Upper lobe of right lung (tissue), 1 donor: ENCODE measurements at places on chromosomes 5 and 9. TPM values are rescaled to one million over a fixed set of nuclear protein-coding genes. Genes with fewer than 3 reads are reported as not detected.

ENTREP1 gene
- total RNA-seq = 34.9 TPM

FSTL4 gene
- 0.67 TPM for total RNA-seq

DNA sequence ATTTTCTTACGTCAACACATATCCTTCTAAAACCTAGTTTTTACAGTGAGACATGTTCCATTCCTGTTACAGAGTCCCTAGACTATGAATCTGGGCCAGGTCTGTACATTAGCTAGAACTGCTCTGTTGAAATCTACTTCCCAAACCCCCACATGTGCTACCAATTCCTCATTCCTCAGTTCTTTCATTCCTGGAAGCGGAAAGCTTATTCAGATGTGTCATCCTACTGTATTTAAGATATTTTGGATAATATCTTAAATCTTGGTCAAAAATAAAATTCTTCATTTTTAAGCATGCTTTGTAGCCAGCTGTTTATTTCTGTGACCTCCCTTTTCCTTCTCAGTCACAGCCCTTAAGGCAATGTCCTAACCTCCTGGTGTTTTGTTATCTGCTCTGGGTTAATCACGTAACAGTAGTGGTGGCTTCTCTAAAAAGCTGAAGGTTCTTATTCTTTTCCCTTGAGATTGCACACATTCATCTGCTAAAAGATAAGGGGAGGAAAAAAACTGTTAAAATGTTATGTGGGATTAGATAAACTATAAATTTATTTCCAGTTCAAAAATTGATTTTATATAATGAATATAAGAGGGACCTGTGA, 35.6 kb downstream of the GLRX start:
- no peak for DNase-seq

DNA sequence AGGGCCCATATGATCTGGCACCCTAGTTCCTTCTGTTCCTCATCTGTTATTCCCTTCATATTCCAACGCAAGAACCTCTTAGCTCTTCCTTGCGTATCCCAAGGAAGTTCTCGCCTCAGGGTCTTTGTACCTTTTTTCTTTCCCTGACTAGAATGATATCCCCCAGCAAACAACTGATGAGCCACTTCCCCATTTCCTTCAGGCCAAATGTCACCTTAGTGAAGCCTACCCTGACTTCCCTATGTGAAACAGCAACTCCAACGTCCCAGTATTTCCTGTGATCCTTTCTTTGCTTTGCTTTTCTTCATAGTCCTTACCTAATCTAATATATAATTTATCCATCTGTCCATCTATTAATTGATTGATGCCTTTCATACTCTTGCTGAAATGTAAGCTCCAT, 47.9 kb downstream of the ERCC8 start:
- no peak for DNase-seq

DNA sequence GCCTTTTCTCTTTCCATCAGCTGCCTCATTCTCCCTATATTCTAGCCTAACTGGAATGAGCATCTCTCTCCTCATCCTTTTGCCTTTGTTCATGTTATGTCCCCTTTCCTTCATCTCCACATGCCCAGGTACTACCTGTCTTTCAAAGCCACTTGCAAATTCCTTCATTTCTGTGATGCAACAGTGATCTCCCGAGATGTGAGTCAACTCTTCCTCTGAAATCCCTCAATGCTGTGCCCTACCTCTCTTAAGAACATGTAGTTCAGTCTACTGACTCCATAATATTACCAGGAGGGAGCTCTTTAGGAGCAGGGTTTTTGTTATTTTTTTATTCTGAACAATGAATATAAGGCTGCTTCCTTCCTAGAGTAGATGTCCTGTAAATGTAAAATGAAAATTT, 91.6 kb downstream of the ZNF462 start:
- DNase-seq = no peak
